ENCODE measurements at places on chromosomes 7 and 10. TPM values are rescaled to one million over a fixed set of nuclear protein-coding genes. Genes with fewer than 3 reads are reported as not detected.

GRCh38 chr7:82755705-82756551 is 312.4 kb upstream of the CACNA2D1 start:
- DNase-seq: no peak
- no peak overlapping the region for H3K4me3 ChIP-seq
- no peaks in the 10 kb centered on the region for H3K36me3 ChIP-seq
- no peaks in the 10 kb centered on the region for H3K4me1 ChIP-seq

DNA sequence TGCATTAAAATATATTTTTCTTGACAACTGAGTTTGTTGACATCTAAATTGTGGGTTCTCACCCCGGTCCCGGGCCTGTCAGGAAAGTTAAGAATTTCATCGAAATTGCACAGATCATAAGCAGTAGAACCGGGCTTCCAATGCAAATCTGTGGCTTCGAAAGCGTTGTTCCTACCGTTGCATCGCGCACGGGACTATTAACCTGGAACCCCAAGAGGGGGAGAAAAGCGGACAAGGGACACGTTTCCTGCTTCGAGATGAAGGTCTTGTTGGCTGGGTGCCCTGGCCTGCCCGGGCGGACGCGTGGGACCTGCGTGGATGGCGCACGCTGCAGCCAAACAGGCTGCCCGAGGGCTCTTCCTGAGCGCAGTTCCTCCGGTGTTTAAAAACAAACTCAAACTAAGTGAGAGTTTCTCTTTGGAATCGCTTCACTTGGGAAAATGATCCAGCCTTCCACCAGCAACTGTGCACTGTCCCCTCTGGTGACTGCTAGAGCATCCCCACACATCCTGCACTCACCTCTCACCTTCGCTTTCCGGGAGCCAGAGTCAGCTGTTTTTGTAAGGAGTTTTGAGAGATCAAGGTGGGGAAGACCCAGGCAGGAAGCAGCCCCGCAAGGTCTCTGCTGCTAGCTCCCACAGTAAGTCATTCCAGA is 5.1 kb upstream of the TBX20 start:
- no peaks in the 10 kb centered on the region for H3K36me3 ChIP-seq
- no peak overlapping the region for H3K27ac ChIP-seq
- DNase-seq: no peak

DNA sequence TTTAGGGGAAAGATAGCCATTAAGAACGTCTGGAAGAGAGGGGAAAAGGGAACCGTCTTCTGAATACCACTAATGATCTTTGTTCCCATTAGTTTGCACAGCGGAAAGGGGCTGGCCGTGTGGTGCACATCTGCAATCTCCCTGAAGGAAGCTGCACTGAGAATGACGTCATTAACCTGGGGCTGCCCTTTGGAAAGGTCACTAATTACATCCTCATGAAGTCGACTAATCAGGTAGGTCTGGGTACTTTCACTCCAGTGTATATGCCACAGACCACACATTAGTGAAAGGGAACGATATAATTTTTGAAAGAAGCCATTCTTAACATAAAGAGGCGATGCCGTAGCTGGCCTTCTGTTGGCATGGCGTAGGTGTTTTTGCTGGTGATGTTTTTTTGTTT is 74.3 kb upstream of the PDCD4 start:
- no peak overlapping the region for H3K4me3 ChIP-seq
- peaks cover 18% of the 10 kb centered on the region for H3K4me1 ChIP-seq
- H3K27ac ChIP-seq: no peak overlapping the region
- no peak for DNase-seq
- no peaks in the 10 kb centered on the region for H3K27me3 ChIP-seq

DNA sequence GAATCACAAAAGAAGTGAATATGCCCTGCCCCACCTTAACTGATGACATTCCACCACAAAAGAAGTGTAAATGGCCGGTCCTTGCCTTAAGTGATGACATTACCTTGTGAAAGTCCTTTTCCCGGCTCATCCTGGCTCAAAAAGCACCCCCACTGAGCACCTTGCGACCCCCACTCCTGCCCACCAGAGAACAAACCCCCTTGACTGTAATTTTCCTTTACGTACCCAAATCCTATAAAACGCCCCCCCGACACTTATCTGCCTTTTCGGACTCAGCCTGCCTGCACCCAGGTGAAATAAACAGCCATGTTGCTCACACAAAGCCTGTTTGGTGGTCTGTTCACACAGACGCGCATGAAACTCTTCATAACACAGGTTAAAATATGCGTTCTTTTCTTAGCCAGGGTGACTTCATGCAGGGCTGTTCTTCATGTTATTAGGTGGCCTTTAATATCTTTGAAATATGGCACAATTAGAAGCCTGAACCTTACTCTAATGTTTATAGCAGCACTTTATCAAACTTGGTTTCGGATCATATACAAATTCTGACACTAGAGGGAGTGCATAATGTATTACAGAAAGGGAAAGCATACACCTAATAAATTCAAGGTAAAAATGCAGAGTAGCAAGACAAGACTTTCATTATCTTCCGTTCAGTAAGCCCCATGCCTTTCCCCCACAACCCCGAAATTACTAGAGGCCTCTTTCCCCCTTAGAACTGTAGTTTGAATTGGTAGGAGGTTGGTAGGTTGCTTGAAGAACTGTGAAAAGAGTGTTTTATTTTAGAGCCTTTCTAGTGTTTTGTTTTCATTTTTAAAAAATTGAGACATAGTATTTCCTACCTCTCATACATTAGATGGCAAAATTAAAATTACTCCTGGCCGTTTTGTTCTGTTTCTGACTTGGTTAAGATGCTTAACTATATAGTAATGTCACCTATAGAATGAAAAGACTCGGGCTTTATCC is 117.9 kb downstream of the NPY start:
- H3K27ac ChIP-seq: no peak overlapping the region
- H3K4me1 ChIP-seq: no peaks in the 10 kb centered on the region
- no peak for DNase-seq
- H3K4me3 ChIP-seq: no peak overlapping the region

PILRA gene
- 2.0 TPM for total RNA-seq

CTNNA3 gene
- 0.15 TPM for total RNA-seq

WDFY4 gene
- 0.56 TPM for total RNA-seq

DNA sequence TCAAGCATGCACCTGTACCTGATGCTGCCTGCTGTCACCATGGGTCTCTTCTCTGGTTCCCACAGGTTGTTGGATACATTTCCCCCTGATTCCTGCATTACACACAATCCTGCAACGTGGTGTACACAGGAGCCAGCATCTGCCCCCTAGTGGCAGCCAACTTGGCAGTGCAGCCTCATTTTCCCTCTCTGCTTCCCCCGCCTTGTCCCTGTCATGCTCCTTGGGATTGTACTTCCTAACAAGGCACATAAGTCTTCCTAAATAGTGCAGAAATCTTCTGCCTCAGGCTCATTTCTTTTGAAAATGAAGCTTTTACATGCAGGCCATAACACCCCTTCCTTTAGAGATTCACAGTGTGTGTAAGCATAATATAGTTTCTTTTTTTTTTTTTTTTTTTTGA is 387.5 kb downstream of the CCSER2 start:
- no peaks in the 10 kb centered on the region for H3K4me1 ChIP-seq
- H3K4me3 ChIP-seq: no peak overlapping the region
- no peaks in the 10 kb centered on the region for H3K27me3 ChIP-seq
- no peak overlapping the region for H3K27ac ChIP-seq

GRCh38 chr7:4163565-4164203 is 518.4 kb upstream of the FOXK1 start:
- H3K4me3 ChIP-seq: no peak overlapping the region
- no peaks in the 10 kb centered on the region for H3K36me3 ChIP-seq
- no peak overlapping the region for H3K27ac ChIP-seq

DNA sequence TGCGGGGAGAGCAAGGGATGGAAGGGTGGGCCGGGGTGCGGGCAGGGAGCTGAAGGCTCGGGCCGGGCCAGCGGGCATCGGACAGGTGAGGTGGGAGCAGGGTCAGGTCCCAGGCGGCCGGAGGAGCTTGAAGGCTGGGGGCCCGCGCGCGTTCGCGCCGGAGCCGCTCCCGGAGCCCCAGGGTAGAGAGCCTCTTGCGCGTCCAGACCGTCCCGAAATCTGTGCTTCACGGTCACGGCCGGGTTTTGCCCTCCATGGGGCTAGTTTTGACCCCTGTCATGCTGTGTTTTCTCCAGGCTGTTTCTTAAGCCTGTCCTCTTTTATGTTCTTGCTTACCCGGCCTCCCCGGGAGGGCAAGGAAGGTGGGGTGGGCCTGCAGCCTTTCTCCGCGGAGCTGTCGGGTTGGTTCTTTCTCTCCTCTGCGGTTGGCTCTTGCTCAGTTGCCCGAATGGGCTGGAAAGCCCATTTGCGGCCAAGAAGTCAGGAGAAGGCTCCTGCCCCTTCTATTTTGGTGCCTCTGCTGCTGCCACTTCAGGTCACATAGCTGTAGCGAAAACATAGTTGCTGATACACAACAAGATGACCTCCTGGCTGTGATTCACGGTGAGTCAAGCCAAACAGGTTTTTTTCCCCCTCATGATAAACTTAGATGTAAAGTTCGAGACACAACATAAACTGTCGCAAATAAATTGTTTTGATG is 650 bp downstream of the UBE2D1 start:
- peaks cover 16% of the 10 kb centered on the region for H3K4me1 ChIP-seq
- peak overlapping the region; percentile 83 for H3K4me3 ChIP-seq

DNA sequence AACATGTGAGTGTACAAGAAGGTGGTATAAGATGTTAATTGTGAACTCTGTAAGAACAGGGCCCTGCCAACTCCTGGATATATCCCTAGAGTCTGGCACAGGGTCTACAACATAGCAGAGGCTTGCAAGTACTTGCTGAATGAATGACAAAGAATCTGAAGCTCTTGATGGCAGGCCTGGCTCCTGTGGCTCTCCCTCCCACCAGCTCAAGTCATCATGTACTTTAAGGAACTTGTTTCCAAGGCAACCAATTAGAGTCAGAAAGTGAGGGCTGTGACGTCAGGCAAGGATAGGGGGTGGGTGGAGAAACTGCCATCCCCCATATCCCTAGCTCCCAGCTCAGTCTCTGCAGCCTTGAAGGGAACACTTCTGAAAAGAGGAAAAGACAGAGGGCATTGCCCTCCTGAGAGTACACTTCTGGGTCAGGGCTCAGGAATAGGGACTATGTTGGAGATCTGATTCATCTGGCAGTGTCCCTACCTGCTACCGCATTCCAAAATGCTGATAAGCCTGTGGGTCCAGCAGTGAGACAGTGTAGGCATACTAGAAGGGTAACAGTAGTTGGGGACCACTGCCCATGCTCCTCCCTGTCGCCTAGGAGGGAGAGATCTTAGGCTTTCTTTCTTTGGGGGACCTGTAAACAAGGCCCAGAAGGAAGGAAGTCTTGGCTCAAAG is 34.6 kb upstream of the BTRC start:
- H3K27ac ChIP-seq: no peak overlapping the region
- H3K36me3 ChIP-seq: no peaks in the 10 kb centered on the region
- no peaks in the 10 kb centered on the region for H3K4me1 ChIP-seq
- no peak for DNase-seq

- H3K27ac ChIP-seq: no peak overlapping the region
- H3K27me3 ChIP-seq: no peaks in the 10 kb centered on the region
- H3K36me3 ChIP-seq: no peaks in the 10 kb centered on the region
Observed at GRCh38 chr7:134826105-134826504, 46.7 kb downstream of the CALD1 start.

FANK1 gene
- 2.3 TPM for total RNA-seq
